ENCODE measurements at places on chromosomes 5 and 9. TPM values are rescaled to one million over a fixed set of nuclear protein-coding genes. Genes with fewer than 3 reads are reported as not detected.

MLANA gene
- not detected for total RNA-seq

C5orf52 gene
- not detected for total RNA-seq

CDH6 gene
- 196 TPM for total RNA-seq

TAF11L10 gene
- not detected for total RNA-seq

GABRG2 gene
- not detected for total RNA-seq

CACFD1 gene
- 37.3 TPM for total RNA-seq

GKAP1 gene
- total RNA-seq: 7.1 TPM

PCDHA6 gene
- total RNA-seq: 3.6 TPM

MFAP3 gene
- total RNA-seq: 36.4 TPM

ZDHHC11 gene
- total RNA-seq: 10.1 TPM

CDC23 gene
- 28.3 TPM for total RNA-seq

SKP1 gene
- total RNA-seq: 380 TPM

GRCh38 chr9:12253941-12254340 is 439.2 kb upstream of the TYRP1 start:
- DNase-seq: no peak
- no peaks in the 10 kb centered on the region for H3K27me3 ChIP-seq
- H3K4me1 ChIP-seq: no peaks in the 10 kb centered on the region
- no peak overlapping the region for H3K27ac ChIP-seq

DNA sequence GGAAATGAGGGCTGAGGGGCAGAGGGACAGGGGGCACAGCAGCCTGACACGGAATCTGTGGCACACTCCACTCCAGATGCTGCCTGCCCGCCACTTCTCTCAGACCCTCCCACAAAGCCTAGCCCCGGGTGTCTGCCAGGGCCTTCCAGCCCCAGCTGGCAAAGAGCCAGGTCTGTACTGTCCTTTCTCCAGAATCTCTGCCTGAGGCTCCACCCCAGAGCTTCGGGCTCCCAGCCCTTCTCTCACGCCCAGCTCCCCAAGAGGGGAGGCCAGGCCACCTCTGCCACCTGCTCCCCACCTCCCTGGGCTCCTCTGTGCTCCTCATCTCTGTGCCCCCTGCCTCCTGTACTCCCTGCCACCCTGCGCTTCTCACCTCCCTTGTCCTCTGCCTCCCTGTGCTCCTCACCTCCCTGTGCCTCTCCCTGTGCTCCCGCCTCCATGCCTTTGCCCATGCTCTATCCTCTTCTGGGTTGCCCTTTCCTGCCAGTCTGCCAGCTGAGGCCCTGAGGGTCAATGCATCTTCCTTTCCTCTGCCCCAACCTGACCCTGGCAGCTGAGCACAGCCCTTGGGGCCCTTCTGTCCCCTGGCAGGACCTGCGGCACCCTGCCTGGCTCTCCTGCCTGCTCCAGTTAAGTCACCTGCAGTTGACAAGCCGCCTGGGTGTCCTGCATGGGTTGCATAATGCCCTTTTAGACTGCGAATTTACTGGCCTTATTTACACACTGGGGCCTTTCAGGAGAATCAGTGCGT is 36.4 kb downstream of the RASGEF1C start:
- no peak overlapping the region for H3K4me3 ChIP-seq
- H3K27me3 ChIP-seq: no peaks in the 10 kb centered on the region
- H3K4me1 ChIP-seq: no peaks in the 10 kb centered on the region
- peak; percentile 32 for DNase-seq
- H3K36me3 ChIP-seq: no peaks in the 10 kb centered on the region
- no peak overlapping the region for H3K27ac ChIP-seq

- H3K4me1 ChIP-seq: no peaks in the 10 kb centered on the region
- no peak overlapping the region for H3K27ac ChIP-seq
- no peak overlapping the region for H3K4me3 ChIP-seq
- DNase-seq: no peak
These were observed 55.2 kb upstream of the PCA3 start for GRCh38 chr9:76709020-76709419.

GRCh38 chr5:75622564-75622963 is 11.3 kb downstream of the ANKDD1B start:
- H3K4me3 ChIP-seq: no peak overlapping the region
- H3K36me3 ChIP-seq: no peaks in the 10 kb centered on the region
- no peak overlapping the region for H3K27ac ChIP-seq
- no peaks in the 10 kb centered on the region for H3K27me3 ChIP-seq

DNA sequence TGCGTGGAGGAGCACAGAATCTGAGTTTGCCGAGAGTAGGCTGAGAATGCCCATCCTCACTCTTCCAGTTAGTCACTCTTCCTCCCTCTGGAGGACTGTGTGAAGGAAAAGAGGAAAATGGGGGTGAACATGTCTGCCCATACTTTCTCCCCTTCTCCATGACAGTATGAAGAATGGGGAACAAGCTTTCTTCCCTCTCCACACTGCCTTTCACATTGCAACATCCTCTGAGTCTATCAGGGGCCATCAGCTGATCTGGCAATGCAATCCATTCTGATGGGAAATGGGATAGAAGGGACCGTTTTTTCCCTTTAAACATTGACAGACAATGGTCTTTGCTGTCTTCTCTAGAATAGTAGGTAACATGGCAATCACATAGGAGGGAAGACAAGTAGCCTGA is 56.8 kb downstream of the UGCG start:
- no peak overlapping the region for H3K27ac ChIP-seq
- no peaks in the 10 kb centered on the region for H3K27me3 ChIP-seq
- DNase-seq: no peak
- H3K4me3 ChIP-seq: no peak overlapping the region

GRCh38 chr9:137032858-137033257 is 970 bp upstream of the FUT7 start:
- no peak overlapping the region for H3K27ac ChIP-seq
- peaks cover 10% of the 10 kb centered on the region for H3K4me1 ChIP-seq
- no peaks in the 10 kb centered on the region for H3K27me3 ChIP-seq
- H3K4me3 ChIP-seq: no peak overlapping the region

DNA sequence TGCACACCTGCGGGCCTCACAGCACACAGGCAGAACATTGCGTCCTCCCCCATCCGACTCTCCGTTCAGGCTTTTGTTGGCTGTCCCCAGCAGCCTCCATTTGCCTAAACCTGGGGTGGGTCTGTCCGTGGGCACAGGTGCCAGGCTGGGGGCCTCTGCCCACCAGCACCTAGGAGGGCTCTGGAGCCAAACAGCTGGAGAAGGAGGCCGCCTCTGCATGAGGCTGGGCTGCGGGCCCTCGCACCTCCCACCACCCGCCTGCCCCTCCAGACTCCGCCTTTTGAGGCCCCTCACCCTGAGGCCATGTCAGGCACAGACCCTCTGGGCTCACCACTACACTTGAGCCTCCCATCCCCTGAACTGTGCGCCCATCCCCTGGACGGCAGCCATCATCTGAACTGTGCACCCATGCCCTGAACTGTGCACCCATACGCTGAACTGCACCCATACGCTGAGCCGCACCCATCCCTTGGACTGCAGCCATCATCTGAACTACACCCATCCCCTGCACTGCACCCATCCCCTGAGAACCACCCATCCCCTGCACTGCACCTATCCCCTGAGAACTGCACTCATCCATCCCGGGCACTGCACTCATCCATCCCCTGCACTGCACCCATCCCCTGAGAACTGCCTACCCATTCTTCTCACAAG is 98.0 kb upstream of the OTULINL start:
- H3K27me3 ChIP-seq: no peaks in the 10 kb centered on the region
- peaks cover 4% of the 10 kb centered on the region for H3K36me3 ChIP-seq
- H3K4me1 ChIP-seq: no peaks in the 10 kb centered on the region
- no peak overlapping the region for H3K27ac ChIP-seq
- H3K4me3 ChIP-seq: no peak overlapping the region

- H3K36me3 ChIP-seq: no peaks in the 10 kb centered on the region
- H3K4me3 ChIP-seq: no peak overlapping the region
- no peaks in the 10 kb centered on the region for H3K27me3 ChIP-seq
- H3K4me1 ChIP-seq: no peaks in the 10 kb centered on the region
- H3K27ac ChIP-seq: no peak overlapping the region
- DNase-seq: peak; percentile 4
These were observed 146.9 kb downstream of the KIAA0825 start for GRCh38 chr5:94471521-94471920.

- peak; percentile 36 for DNase-seq
- H3K4me3 ChIP-seq: no peak overlapping the region
- peaks cover 2% of the 10 kb centered on the region for H3K4me1 ChIP-seq
- peaks cover 11% of the 10 kb centered on the region for H3K36me3 ChIP-seq
These were observed 71.3 kb downstream of the PTPN3 start for GRCh38 chr9:109426626-109427402.

DNA sequence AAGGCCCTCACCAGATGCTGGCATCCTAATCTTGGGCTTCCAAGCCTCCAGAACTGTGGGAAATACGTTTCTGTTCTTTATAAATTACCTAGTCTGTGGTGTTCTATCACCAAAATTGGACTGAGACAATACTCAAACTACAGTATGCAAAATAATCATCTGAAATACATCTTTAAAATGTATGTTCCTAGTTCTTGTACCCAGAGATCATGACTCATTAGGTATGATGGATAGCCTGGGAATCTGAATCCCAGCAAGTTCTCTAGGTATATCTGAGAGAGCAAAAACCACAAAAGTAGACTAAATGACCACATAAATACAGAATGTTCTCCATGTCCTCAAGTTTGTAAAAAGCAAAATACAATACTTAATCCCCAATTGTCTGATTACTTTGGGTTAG is 166.3 kb downstream of the YIPF5 start:
- no peak overlapping the region for H3K4me3 ChIP-seq
- no peaks in the 10 kb centered on the region for H3K4me1 ChIP-seq
- no peaks in the 10 kb centered on the region for H3K36me3 ChIP-seq
- H3K27me3 ChIP-seq: no peaks in the 10 kb centered on the region
- DNase-seq: no peak

DNA sequence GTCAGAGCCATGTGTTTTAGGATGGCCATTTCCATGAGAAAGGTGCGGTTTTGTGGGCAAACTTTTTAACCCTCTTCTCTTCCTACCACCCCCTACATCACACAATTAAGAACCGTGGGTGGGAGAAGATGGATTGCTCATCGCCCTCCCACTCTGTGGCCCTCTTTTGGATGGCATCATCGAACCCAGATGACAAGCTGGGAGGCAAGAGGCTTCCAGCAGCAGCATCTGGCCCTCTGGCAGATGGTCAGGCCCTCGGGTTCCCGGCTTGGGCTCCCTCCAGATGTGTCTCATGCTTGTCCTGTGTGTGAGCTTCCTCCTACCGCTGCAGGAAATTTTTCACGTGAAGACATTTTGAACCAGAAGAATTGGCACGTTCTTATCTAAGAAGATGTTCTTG is 199.9 kb downstream of the EBF1 start:
- H3K4me1 ChIP-seq: no peaks in the 10 kb centered on the region
- H3K4me3 ChIP-seq: no peak overlapping the region
- H3K36me3 ChIP-seq: no peaks in the 10 kb centered on the region
- DNase-seq: no peak

DNA sequence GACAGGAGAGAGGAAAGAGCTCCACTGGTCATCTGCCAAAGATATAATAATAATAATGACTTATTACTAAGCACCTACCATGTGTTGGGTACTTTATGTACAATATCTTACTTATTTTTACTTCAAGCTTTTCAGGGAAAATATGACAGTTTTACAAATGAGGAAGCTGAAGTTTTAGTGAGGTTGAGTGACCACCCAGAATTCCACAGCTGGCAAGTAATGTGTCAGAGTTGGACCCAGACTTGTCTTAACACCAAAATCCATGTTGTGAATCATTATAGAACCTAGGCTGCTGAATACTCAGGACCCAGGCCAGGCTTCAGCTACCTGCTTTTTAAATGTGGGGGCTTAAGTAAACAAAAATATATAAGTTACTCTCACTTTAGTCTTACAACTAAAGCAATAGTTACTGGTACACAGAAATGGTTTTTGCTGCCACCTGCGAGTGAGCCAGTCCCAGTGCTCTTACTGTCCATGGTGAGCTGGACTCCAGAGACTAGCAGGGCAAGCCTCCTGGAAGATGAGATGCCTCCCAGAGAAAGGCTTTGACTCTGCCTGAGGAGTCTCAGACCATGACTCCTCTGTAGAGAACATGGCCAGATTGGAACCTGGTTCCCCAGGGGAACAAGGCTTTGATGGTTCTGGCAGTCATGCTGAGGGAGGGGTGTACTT is 29.9 kb downstream of the RUSC2 start:
- H3K27ac ChIP-seq: peak overlapping the region; percentile 87
- H3K4me3 ChIP-seq: no peak overlapping the region
- no peaks in the 10 kb centered on the region for H3K36me3 ChIP-seq
- no peaks in the 10 kb centered on the region for H3K27me3 ChIP-seq

GRCh38 chr9:22447618-22448305 is 1.1 kb downstream of the DMRTA1 start:
- no peak for DNase-seq
- peaks cover 3% of the 10 kb centered on the region for H3K27me3 ChIP-seq
- no peaks in the 10 kb centered on the region for H3K4me1 ChIP-seq
- H3K27ac ChIP-seq: peak overlapping the region; percentile 90

- no peaks in the 10 kb centered on the region for H3K4me1 ChIP-seq
- H3K27me3 ChIP-seq: no peaks in the 10 kb centered on the region
- H3K27ac ChIP-seq: no peak overlapping the region
- DNase-seq: no peak
- H3K4me3 ChIP-seq: no peak overlapping the region
- no peaks in the 10 kb centered on the region for H3K36me3 ChIP-seq
These were observed 577.2 kb upstream of the ZNF608 start for GRCh38 chr5:125323613-125324012.

- H3K27me3 ChIP-seq: no peaks in the 10 kb centered on the region
- no peaks in the 10 kb centered on the region for H3K36me3 ChIP-seq
- H3K27ac ChIP-seq: no peak overlapping the region
- DNase-seq: no peak
- no peaks in the 10 kb centered on the region for H3K4me1 ChIP-seq
These were observed 5.7 kb downstream of the PCSK5 start for GRCh38 chr9:75896193-75896592.

- H3K36me3 ChIP-seq: no peaks in the 10 kb centered on the region
- H3K4me3 ChIP-seq: no peak overlapping the region
- peaks cover 17% of the 10 kb centered on the region for H3K27me3 ChIP-seq
- peaks cover 8% of the 10 kb centered on the region for H3K4me1 ChIP-seq
These were observed 1.5 kb upstream of the GABBR2 start for GRCh38 chr9:98709968-98710965.

DNA sequence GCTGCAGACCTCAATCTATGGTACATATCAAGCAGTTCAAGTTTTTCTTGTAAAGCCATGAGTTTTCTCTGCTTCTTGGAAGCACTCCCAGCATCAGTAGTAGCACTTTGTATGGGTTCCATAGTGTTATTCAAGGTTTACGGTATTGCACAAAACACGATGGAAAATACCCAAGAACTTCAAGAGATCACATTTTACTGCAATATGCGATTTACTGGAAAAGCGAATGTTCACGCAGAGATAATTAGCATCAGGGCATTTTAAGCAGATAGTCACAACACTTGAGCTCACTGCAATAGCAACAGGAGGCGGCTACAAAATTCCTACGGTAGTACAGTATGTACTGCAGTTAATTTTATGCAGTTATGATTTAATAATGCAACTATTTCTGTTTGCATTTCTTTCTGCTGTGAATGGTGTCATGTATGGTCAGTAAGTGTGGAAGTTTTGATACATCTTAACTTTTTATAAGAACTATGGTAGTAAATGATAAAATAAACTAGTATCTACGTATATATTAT is 200.8 kb downstream of the SMARCA2 start:
- H3K4me1 ChIP-seq: no peaks in the 10 kb centered on the region
- no peaks in the 10 kb centered on the region for H3K36me3 ChIP-seq
- H3K4me3 ChIP-seq: no peak overlapping the region
- no peak overlapping the region for H3K27ac ChIP-seq

- no peak for DNase-seq
- H3K27me3 ChIP-seq: no peaks in the 10 kb centered on the region
- H3K4me1 ChIP-seq: no peaks in the 10 kb centered on the region
- no peak overlapping the region for H3K4me3 ChIP-seq
- H3K36me3 ChIP-seq: no peaks in the 10 kb centered on the region
These were observed 15.8 kb upstream of the LRRC70 start for GRCh38 chr5:62562867-62563266.

Data from kidney (tissue), 22 donors.